Sciatic nerve (tissue), 2 donors: ENCODE measurements at places on chromosomes 3 and 15. TPM values are rescaled to one million over a fixed set of nuclear protein-coding genes. Genes with fewer than 3 reads are reported as not detected.

Gene PRSS50
- total RNA-seq, result 0.13 TPM

Gene CCR8
- total RNA-seq, result not detected

Gene EBLN2
- 8.3 TPM for total RNA-seq

Gene CELF6
- total RNA-seq, result 3.3 TPM

DNA sequence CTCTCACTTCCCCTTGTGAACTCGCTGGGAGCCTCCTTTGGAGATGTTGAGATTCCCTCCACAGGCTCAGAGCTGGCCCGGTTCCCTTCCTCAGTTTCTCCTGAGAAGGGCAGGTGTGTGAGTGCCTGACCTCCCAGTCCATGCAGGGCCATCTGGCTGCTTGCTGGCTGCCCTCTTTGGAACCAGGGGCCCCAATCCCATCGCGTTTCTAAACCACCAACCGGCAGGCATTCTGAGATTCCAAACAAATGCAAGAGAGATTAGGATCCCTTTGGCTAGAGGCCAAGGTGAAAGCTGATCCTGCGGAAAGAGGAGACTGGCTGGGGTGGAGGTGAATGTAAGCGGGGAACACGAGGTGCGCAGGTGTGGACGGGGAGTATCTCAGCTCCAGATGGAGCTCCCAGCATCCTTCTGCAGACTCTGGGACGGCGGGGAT lies 2.9 kb upstream of the PRRT3 start:
- peak; percentile 47 for DNase-seq

DNA sequence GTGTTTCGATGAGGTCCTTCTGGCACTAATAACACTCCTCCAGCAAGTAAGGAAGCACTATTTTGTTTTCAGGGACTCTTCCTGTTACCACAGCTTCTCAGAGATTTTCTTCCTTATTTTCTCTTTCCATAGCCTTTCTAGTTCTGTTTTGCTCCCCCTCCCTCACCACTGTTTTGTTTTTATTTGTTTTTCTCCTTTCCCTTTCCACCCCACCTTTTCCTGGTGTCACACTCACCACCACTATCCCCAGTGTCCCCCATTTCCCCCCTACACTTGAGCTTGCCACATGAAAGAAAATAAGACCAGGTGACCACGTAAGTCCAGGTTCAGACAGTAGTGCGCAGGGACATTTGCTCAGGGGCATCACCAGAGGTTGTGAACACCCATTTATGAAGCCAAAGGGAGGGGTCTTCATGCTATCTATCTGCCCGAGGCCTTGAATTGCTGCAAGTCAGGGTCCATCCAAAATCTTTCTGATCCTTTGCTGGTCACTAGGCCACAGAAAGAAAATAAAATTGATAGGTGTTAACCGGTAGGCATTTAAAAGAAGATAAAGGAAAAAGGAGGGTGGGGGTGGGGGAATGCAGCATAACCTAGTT lies 1.4 kb upstream of the RFTN1 start:
- no peak for DNase-seq

DNA sequence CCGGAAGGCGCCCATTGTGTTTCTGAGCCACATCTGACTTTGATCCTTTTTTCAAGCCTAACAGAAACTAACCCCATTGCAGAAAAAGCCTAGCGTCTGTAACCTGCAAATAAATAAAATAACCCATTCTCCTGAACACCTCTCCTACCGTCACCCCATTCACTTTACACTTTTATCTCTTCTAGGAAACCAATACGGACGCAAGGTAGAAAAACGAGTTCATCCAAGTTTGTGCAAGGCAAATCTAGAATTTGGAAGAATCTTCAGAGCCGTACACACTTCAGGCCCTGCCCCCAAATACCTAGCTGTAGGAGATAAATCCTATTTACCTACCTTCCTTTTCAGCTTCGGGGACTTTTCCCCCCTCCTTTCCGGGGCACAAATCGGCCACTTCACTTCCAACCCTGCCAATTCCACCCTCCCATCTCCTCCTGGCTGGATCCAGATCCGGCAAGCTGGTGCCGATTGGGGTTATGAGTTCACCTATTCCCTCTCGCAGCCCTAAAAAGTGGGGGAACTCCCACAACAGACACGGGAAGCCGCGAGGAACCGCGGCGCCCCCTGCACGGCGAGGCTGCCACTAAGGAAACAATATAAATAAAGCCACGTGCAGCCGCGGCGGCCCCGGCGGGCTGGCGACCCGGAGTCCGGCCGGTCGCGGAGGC lies 987 bp downstream of the PRTG start:
- no peak for DNase-seq

GRCh38 chr3:134542287-134542958 lies 56.6 kb downstream of the CEP63 start:
- no peak for DNase-seq

DNA sequence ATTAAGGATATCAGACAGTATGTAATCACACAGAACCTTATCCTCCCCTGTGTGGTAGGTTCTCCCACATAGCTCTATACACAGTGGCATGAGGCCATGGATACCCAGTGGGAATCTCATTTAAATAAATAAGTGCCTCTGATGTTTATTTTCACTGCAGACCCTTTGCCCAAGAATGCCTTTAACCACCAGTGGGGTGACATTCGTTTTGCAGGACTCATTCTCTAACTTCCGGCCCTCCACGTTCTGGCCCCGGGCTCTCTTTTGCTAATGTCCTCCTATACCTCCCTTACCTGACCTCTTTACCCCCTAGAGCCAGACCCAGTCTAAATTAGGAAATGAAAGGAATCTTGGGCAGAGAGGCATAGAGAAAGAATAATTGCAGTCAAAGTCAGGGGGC lies 8.3 kb downstream of the CCDC80 start:
- DNase-seq, result no peak

DNA sequence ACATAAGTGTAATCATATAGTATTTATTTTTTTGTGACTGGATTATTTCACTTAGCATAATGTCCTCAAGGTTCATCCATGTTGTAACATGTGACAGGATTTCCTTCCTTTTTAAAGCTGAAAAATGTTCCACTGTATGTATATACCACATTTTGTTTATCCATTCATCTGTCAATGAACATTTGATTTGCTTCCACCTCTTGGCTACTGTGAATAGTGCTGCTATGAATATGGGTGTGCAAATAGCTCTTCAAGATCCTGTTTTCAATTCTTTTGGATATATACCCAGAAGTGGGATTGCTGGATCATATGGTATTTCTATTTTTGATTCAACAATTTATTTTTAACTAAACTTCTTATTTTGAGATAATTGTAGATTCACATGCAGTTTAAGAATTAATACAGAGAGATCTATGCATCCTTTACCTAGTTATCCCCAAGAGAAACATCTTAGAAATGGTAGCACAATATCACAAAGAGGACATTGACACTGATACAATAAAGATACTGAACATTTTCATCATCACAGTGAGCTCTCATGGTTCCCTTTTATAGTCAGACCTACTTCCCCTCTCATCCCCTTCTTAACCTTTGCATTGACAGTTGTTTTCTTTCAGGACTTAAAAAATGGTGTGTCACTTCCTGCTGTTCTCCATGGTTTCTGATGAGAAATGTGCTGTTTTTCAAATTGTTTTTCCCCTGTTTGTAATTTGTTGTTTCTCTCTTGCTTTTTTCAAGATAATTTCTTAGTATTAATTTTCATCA lies 90.1 kb downstream of the SATB1 start:
- DNase-seq, result no peak

- DNase-seq, result no peak
Measured at GRCh38 chr3:183591881-183592521, 36.5 kb upstream of the KLHL6 start.

DNA sequence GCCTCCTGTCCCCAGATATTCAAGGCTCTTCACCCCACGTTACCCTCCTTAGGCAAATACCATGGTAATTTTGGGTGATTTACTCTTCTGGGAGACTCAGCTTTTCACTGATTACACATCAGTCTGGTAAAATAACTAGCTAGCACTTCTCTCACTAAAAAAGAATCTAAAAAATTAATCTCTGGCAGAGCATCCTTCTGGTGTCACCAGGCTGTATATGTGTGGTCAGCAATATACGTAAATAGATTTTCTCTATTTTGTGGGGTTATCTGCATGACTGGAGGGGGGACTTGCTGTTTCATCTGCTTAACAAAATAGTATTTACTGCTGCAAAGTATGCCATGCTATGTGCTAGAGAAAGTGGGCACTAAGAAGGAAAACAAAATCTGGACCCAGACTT lies 45.1 kb downstream of the LRRC28 start:
- DNase-seq, result no peak
